ENCODE measurements at places on chromosomes 11 and 22. TPM values are rescaled to one million over a fixed set of nuclear protein-coding genes. Genes with fewer than 3 reads are reported as not detected.
A peak's percentile ranks its signal among the peaks of the same experiment; 100 is the strongest.

Gene OSBP2
- total RNA-seq, result 7.1 TPM

Gene FAM181B
- total RNA-seq, result 0.87 TPM

Gene CASP1
- not detected for total RNA-seq

DNA sequence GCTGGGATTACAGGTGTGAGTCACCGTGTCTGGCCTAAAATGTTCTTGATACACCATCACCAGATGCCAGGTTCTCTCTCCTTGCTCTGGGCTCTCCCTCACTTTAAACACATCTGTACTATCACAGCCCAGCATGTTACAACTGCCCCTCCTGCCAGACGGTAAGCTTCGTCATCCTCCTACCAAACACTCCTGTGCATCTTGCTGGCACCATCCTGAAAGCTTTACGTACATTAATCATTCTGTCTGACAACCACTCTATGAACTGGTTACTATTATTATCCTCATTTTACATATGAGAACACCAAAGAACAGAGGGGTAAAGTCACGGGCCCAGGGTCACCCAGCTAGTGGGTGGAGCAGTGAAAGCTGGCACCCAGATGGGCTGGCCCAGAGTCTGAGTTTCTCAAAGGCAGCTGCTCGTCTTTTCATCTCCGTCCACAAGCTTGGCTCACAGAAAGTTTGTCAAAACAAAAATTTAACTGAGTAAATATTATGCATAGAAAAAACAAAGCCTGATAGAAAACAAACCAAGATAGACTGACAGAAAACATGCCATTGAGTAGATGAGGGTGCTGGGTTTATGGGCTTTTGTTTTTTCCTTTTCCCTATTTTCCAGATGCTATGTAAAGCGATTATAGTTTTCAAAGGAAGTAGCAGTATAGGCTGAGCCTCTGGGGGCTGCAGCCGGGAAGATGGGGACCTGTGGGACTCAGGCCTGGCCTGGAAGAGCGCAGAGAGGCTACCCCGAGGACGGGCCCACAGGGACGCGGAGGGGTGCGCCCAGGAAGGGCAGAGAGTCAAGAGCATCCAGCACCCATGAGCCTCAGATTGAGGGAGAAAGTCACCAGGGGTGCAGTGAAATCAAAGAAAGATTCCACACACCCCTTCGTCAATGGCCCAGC lies 9.5 kb downstream of the PLA2G6 start:
- no peaks in the 10 kb centered on the region for H3K4me1 ChIP-seq
- H3K27ac ChIP-seq, result 0 out of 2 replicates have a peak overlapping the region, but pooled peaks have one; percentile 19
- H3K36me3 ChIP-seq, result no peaks in the 10 kb centered on the region
- no peaks in the 10 kb centered on the region for H3K27me3 ChIP-seq

DNA sequence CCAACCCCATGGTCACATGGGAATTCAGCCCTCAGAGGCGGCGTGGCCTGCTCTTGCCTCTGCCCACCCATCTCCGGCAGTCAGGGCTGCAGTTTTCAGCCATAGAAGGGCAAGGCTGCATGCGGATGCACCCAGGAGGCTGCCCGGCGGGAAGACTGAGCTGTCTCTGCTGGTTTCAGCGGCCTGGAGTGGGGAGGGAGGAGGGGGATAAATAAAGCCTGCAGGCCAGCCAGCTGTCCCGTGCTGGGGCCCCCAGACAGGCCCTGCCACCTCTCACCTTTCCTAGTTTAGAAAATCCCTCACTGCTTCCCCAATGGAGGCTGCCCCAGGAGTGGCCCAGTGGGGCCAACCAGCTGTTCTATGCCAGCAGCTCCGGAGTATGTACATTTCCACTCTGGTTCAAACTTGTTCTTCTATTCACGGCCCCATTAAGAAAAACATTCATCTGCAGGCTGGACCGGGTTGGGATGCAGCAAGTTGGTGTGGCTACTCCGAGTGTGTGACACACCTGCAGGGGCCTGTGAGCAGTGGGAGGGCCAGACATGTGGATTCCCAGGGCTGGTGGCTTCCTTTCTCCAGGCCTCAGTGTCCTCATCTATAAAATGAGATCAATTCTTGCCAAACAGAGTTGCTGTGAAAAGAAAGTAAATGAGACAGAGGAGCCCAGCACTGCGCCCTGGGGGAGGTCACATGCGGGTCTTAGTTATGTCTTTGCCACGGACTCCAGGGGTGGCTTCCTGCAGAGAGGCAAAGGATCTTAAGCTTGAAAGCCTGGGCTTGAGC lies 5.0 kb downstream of the MICALL1 start:
- H3K4me3 ChIP-seq, result no peak overlapping the region
- no peaks in the 10 kb centered on the region for H3K27me3 ChIP-seq
- H3K36me3 ChIP-seq, result no peaks in the 10 kb centered on the region
- DNase-seq, result no peak
- peak overlapping the region; percentile 45 for H3K27ac ChIP-seq

DNA sequence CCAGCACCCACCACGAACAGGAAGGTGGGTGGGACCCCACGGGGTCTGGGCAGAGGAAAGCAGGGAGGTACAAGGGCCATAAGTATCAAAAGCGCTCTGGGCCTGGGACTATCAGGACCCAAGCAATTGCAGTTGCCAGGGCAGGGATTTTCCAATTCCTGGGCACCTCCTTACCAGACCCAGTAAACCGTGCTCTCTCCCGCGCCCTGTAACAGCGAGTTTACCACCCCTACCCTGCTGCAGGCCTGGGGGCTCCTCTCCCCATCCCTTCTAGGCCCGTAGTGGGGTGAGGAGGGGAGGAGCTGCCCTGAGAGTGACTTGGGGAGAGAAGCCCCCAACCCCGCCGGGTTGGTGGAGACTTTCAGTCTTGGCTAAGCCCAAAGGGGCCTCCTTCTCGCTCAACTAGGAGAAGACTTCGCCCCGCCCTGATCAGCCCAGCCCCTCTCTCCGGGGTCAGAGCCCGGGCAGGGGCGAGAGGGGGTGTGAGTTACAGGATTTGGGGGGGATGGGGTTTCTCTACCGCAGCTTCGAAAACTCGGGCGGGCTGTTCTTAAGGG lies 5.4 kb downstream of the PAX6 start:
- DNase-seq, result peak; percentile 80
- peak overlapping the region; percentile 58 for H3K4me3 ChIP-seq
- peaks cover 100% of the 10 kb centered on the region for H3K27me3 ChIP-seq
- H3K27ac ChIP-seq, result no peak overlapping the region

GRCh38 chr11:107196732-107197131 lies 178.5 kb upstream of the GUCY1A2 start:
- H3K36me3 ChIP-seq, result no peaks in the 10 kb centered on the region
- no peak overlapping the region for H3K27ac ChIP-seq
- no peak for DNase-seq
- H3K4me1 ChIP-seq, result no peaks in the 10 kb centered on the region
- H3K4me3 ChIP-seq, result no peak overlapping the region
- no peaks in the 10 kb centered on the region for H3K27me3 ChIP-seq

GRCh38 chr11:32172041-32172847 lies 81.4 kb downstream of the RCN1 start:
- no peak overlapping the region for H3K4me3 ChIP-seq
- no peaks in the 10 kb centered on the region for H3K27me3 ChIP-seq

- H3K27ac ChIP-seq, result peak overlapping the region; percentile 28
- H3K4me1 ChIP-seq, result peaks cover 8% of the 10 kb centered on the region
- no peak overlapping the region for H3K4me3 ChIP-seq
- DNase-seq, result no peak
- no peaks in the 10 kb centered on the region for H3K27me3 ChIP-seq
Measured at GRCh38 chr11:46075168-46075567, 46.1 kb downstream of the PHF21A start.

GRCh38 chr22:35421121-35421520 lies 21.2 kb downstream of the MCM5 start:
- peaks cover 73% of the 10 kb centered on the region for H3K36me3 ChIP-seq
- DNase-seq, result peak; percentile 66
- H3K4me1 ChIP-seq, result peaks cover 8% of the 10 kb centered on the region
- no peaks in the 10 kb centered on the region for H3K27me3 ChIP-seq

GRCh38 chr11:126162306-126163030 lies 49.0 kb downstream of the RPUSD4 start:
- no peaks in the 10 kb centered on the region for H3K36me3 ChIP-seq
- no peaks in the 10 kb centered on the region for H3K27me3 ChIP-seq
- no peak overlapping the region for H3K4me3 ChIP-seq
- no peak for DNase-seq
- H3K4me1 ChIP-seq, result peaks cover 26% of the 10 kb centered on the region

- no peak overlapping the region for H3K27ac ChIP-seq
- no peaks in the 10 kb centered on the region for H3K27me3 ChIP-seq
- peaks cover 12% of the 10 kb centered on the region for H3K36me3 ChIP-seq
- no peaks in the 10 kb centered on the region for H3K4me1 ChIP-seq
Measured at GRCh38 chr11:37230865-37231264, 632.8 kb upstream of the RAG2 start.

DNA sequence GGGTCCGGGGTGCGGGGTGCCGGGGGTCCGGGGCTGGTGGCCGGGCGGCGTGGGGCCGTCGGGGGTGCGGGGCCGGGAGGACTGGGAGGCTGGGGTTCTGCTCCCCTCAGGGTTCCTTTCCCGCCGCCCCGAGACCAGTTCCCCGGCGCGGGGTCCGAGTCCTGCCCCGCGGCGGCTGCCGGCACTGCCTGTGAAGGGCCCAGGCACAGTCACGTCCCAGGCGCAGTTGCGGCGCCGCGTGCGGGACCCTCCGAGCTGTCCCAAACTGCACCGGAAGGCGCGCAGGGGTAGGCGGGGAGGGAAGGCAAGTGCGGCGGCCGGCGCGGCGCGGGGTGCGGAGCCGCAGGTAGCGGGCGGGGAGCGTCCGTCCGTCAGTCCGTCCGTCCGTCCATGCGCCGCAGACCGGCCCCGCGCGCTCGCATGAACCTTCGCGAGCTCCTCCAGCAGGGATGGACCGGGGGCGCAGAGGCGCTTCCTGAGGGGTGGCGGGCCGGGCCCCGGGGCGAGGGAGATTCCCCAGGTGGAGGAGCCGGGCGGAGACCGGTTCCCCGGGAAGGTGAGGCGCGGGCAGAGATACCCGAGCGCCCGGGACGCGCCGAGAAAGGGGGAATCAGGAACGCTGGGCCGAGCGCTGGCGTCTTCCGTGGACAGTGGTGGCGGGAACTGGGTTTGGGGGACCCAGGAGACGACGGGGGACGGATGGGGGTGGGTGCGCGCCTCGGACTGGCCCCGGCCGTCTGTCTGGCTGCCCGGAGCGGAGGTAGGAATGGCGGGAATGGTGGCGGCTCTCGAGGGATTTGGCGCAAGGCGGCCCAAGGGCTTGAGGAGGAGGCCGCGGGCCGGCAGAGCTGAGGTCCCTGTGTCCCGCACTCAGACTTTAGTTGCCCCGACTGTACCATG lies 3.1 kb upstream of the ADORA2A start:
- peaks cover 8% of the 10 kb centered on the region for H3K4me1 ChIP-seq
- H3K27me3 ChIP-seq, result peaks cover 29% of the 10 kb centered on the region
- H3K4me3 ChIP-seq, result peak overlapping the region; percentile 73
- peak; percentile 72 for DNase-seq
- no peaks in the 10 kb centered on the region for H3K36me3 ChIP-seq

DNA sequence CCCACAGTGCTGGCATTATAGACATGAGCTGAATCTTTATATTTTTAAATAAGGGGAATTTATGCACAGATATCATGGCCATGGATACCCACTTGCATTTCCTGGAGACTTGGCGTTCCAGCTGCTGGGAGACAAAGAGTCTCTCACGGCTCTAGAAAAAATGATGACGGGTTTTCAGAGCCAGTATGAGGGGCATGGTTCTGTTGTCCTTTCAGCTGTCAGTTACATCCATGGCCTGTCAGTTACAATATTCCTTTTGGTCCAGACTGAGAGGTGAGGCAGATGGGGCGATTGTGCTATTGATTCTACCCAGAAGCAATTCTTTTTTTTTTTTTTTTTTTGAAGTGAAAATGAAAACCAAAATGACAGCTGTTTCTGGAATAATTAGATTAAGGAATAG lies 29.7 kb downstream of the USH1C start:
- H3K27ac ChIP-seq, result no peak overlapping the region
- no peaks in the 10 kb centered on the region for H3K27me3 ChIP-seq
- peaks cover 12% of the 10 kb centered on the region for H3K4me1 ChIP-seq
- DNase-seq, result no peak

DNA sequence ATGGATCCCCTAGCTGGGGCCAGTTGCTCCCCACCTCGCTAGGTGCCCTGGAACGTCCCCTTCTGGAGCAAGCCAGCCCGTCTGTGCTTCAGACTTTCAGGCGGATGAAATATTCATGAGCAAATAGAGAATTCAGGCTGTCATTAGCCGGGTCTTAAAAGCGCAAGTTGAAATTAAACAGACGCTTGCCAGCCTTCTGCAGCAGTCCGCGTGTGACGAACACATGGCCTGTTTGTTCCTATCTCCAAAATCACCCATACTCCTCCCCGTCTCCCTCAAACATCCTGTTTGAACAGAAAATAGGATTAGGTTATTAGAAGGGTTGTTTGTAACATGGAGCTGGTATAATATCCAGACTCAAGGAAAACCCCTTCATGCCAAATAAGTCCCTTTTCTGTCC lies 38.7 kb downstream of the MYO18B start:
- H3K4me3 ChIP-seq, result no peak overlapping the region
- H3K4me1 ChIP-seq, result no peaks in the 10 kb centered on the region
- no peaks in the 10 kb centered on the region for H3K36me3 ChIP-seq

- H3K27me3 ChIP-seq, result no peaks in the 10 kb centered on the region
- no peaks in the 10 kb centered on the region for H3K36me3 ChIP-seq
- H3K27ac ChIP-seq, result no peak overlapping the region
- H3K4me1 ChIP-seq, result no peaks in the 10 kb centered on the region
Measured at GRCh38 chr22:46792061-46792796, 29.8 kb downstream of the TBC1D22A start.

DNA sequence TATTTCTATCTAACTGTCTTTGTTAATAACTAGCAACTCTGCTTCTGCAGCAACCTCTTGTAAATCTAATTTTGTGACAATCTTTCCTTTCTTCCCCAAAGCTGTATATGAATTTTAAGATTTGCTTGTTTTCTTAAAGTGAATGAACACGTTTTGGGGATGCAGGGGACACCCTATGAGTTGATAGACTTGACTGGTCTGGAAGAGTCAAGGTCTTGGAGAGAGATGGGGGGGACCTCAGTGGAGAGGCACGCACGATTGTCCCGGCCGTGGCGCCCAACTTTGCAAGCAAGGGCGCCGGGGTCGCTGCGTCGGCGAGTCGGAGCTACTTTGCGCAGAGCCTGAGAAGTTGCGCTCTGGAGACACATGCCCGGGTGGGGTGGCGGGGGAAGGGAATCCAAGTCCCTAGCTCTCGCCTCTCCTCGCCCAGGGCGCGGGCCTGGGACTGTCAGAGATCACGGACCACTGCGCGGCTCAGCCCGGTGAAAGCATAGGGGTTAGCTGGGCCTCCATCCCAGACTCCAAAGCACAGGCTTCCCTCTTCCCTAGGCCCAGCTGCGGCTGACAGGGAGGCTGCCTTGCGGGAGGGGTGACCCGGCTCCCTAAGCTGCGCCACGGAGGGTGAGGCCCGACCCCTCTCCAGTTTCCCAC lies 854 bp downstream of the ABCC8 start:
- peak overlapping the region; percentile 87 for H3K4me3 ChIP-seq
- no peaks in the 10 kb centered on the region for H3K36me3 ChIP-seq
- peaks cover 13% of the 10 kb centered on the region for H3K4me1 ChIP-seq
- DNase-seq, result peak; percentile 57
- H3K27me3 ChIP-seq, result peaks cover 58% of the 10 kb centered on the region
